ENCODE measurements at places on chromosomes 11 and 22.

DNA sequence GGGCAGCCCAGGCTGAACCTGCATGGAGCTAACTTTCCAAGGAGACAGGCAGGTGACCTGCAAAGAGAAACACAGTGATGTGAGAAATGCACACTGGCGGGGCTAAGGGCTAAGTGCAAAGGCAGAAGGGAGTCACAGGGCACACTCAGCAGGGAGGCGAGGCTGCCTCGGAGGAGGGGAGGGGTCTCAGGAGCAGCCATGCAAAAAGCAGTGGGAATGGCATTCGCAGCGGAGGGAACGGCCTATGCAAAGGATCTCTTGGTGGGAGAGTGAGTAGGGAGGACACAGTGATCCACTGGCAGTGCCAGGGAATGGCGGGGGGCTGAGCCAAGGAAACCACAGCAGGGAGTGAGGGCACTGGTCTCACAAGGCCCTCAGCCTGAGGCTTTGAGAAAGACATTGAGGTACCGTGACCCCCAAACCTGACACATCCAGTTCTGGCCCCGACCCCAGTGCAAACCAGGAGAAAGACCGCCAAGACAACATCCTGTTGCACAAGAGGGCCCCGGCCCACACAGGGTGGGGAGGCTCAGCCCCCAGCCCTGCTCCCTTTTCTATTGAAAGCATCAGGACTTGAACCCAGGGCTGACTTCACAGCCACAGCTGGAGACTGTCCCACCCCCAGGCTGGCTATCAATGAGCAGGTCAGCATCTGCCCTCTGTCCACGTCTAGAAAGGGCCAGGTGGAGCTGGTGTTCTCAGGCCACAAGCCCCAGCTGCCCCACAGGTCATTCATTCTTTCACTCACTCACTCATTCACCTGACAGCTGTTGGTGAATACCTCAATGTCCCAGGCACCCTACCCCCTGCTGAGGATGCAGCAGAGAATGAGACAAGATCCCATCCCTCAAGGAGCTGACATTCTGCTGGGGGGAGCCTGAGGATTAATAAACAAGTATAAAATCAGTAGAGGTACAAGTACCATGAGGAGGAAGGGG, 50.7 kb downstream of the IGLL1 start:
- DNase-seq = no peak

- no peak for DNase-seq
Measured at GRCh38 chr22:45616432-45616831, 55.2 kb upstream of the ATXN10 start.

- DNase-seq = no peak
Measured at GRCh38 chr11:129618046-129618569, 197.5 kb upstream of the TMEM45B start.

DNA sequence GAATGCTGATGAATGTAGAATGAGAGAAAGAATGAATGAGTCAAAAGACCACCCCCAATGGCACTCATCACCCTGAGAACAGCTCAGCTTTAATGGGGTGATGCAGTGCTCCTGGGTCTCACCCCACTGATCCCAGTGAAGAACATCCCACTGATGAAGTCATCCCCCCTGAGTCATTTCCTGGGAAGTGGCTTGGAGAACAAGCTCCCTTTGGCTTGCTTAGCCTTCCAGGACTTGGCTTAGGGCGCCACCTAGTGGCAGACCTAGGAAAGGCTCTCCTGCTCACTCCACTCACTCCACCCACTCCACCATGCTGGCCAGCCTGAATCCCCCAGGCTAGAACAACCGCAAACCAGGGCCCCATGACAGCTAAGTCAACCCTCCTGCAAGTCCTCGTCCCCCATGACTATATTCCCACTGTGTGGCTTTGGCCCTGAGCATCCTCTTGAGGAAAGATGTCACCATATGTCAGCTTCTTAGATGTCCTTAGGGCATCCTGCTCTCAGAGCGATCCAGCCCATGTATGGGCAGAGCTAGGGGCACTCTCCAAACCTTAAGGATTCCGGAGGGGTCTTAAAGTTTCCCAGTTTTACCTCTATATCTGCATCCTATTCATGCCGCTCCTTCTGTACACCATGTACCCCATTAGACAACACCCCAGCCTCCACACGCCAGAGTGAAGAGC, 17.8 kb upstream of the TMPRSS13 start:
- peak; percentile 76 for DNase-seq

DNA sequence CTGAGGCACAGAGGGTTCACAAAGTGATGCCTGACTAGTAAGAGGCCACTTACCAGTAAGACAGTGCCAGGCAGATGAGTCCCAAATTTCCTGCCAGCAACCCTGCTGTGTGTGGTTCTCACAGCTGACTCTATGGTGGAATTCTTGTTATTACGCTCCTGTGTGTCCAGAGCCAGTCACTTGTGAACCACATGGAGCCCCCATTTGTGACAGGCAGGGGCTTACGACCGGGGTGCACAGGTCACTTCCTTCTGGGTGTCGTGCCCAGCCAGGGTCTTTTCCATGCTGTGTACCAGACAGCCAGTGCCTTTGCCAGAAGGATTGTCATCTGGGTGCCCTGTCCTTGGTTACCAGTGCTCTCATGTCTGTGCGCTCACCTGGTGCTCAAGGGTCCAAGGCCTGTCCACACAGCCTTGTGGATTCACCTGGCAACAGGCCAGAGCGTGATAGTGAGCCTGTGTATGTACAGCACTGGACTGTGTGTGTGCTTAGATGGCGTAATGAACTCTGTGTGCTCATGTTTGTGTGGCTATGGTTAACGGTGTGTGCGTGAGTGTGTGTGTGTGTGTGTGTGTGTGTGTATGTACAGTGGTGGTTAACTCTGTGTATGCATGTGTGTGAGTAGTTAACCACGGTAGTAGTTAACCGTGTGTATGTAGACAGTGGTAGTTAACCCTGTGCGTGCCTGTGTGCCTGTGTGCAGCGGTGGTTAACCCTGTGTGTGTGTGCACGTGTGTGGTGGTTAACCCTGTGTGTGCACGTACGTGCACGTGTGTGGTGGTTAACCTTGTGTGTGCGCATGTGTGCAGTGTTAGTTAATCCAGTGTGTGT, 18.6 kb downstream of the GRAMD4 start:
- no peak for DNase-seq

DNA sequence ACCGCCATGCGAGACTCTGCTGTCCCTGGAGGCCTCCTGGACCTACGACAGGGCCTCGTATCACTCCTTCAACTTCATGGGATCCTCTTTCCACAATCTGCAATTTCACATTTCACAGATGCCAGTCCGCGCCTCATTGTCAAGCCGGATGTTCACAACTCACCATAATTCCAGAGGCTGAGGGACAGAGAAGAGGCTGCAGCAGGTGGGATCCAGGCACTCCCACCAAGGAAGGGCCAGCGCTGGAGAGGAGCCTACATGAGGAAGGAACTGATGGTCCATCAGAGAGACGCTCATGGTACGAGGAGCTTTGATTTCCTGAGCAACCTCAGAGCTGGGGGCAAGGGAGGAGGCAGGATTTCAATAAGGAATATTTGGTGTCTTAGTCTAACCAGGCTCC, 495.0 kb downstream of the BRD1 start:
- no peak for DNase-seq

- DNase-seq = no peak
Measured at GRCh38 chr11:107547961-107548360, 17.6 kb downstream of the ALKBH8 start.

DNA sequence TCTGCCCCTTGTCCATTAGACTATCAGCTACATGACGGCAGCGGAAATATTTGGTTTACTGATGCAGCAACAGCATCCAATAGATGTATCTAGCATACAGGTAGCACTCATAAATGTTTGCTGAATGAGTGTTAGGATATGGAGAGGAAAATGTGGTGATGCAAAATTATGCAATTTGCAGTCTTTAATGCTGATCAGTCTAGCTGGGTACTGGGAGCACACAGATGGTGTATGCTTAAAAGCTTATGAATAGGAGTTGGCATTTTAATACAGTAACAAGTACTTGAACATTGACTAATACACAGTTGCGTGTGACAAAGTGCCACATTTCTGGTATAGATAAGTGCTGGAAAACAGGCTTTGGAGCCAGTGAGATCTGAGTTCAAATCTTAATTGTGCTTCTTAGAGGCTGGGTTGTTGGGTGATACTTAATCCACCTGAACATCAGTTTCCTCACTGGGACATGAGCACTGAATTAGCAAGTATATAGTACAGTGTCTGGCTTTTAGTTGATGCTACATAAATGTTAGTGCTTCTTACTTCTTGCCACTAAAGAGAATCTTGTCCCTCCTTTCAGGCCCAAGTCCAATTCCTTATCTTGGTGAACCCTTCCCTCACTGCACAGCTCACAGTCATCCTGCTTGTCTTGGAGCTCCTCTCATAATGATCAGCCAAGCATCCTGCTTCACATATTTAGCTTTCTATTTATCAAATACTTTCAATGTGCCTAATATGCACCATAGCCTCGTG, 99.6 kb downstream of the TIMP3 start:
- DNase-seq = no peak

GRCh38 chr11:11691296-11692151, 69.7 kb upstream of the GALNT18 start:
- no peak for DNase-seq

DNA sequence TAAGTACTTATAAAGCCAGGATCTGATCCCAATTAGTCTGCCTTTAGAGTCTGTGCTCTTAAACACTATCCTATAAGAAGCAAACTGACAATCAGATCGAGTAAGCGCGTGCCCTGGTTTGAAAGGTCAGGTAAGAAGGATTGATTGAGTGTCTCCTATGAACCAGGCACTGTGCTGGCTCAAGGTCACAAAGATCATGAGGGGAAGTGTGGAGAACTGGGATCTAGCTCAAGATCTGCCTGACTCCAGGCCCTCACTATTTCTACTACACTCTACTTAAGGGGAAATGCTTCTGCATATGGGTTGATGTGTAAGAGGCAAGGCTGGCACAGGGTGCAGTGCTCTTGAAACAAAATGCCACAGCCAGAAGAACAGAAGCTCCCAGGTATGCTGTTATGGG, 77.0 kb downstream of the ME3 start:
- DNase-seq = no peak

- no peak for DNase-seq
Measured at GRCh38 chr22:19180234-19180633, 1.7 kb upstream of the SLC25A1 start.
